Right renal pelvis (tissue), 4 donors: ENCODE measurements at places on chromosomes 2 and 18. TPM values are rescaled to one million over a fixed set of nuclear protein-coding genes. Genes with fewer than 3 reads are reported as not detected.

The TXNDC2 gene
- polyA plus RNA-seq, result not detected

The LCT gene
- polyA plus RNA-seq, result not detected

The CRACDL gene
- polyA plus RNA-seq, result 3.1 TPM

The GALR1 gene
- polyA plus RNA-seq, result 0.10 TPM

The HYCC2 gene
- 12.4 TPM for polyA plus RNA-seq

The COBLL1 gene
- polyA plus RNA-seq, result 137 TPM

The UNC80 gene
- 1.3 TPM for polyA plus RNA-seq

The PLEKHH2 gene
- polyA plus RNA-seq, result 28.6 TPM

The STK11IP gene
- polyA plus RNA-seq, result 22.2 TPM

The RNU2-63P gene
- not detected for polyA plus RNA-seq

The TM4SF20 gene
- 0.13 TPM for polyA plus RNA-seq

The WIPF1 gene
- polyA plus RNA-seq, result 29.5 TPM

The LOXL3 gene
- polyA plus RNA-seq, result 9.2 TPM

DNA sequence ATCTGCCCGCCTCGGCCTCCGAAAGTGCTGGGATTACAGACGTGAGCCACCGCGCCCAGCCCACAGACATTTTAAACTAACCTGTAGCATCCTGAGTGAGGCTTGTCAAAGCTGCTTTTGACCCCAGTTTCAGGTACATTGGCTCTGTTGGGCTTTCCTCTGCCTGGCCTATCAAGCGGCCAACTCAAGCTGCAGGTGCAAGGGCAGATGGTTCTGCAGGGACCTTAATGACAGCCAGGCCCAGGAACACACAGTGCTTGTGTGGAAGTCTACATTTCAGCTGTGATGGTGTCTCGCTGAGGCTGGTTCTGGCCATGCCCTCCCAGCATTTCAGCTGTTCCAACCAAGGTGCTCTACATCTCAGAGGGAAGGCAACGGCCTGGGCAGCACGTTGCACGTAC lies 18.4 kb downstream of the INPP4A start:
- no peak for DNase-seq

DNA sequence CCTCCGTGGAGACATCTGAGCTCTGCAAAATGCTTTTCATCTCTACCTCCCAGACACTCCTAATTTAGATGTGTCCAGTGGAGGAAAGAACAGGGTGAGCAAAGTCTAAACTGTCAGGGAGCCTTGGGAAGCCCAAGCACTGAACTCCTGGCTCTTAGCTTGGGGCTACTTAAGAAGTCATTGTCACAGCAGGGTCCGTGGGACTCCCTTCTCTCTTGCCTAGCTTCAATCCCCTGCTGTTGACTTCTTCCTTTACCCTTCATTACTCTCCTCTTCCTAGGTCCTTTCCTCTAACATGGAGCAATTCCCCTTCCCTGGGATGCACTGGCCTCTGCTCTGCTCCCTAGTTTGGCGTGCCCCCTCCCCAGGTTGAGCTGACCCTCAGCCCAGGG lies 3.4 kb downstream of the OSR1 start:
- DNase-seq, result no peak

- no peak for DNase-seq
Measured at GRCh38 chr2:98538280-98539041, 69.9 kb downstream of the COA5 start.

- DNase-seq, result no peak
Measured at GRCh38 chr2:141728142-141728541, 402.7 kb downstream of the LRP1B start.

- no peak for DNase-seq
Measured at GRCh38 chr2:142724713-142725349, 152.6 kb upstream of the KYNU start.

DNA sequence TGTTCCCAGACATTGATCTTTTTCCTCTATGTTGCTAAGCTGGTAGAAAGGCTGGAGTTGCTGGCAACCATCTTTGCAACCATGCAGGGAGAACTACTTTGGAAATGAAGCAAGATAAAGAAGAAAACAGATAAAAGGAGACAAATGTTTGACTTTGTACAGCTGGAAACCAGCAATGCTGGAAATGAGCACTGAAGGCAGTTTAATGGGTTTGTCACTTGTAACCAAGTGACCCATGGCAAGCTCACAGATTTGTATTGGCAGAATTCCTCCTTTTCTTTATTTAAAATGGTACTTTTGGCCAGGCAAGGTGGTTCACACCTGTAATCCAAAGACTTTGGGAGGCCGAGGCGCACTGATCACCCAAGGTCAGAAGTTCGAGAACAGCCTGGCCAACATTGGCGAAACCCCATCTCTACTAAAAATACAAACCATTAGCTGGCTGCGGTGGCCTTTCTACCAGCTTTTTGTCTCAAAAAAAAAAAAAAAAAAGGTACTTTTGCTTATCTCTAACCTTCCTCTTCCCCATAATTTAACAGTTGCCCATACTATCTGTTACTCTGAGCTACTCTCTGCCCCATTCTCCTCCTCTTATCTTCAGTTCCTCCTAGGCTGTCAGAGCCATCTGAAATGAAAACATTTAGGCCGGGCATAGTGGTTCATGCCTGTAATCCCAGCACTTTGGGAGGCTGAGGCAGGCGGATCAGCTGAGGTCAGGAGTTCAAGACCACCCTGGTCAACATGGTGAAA lies 2.0 kb upstream of the BOLA3 start:
- DNase-seq, result no peak

DNA sequence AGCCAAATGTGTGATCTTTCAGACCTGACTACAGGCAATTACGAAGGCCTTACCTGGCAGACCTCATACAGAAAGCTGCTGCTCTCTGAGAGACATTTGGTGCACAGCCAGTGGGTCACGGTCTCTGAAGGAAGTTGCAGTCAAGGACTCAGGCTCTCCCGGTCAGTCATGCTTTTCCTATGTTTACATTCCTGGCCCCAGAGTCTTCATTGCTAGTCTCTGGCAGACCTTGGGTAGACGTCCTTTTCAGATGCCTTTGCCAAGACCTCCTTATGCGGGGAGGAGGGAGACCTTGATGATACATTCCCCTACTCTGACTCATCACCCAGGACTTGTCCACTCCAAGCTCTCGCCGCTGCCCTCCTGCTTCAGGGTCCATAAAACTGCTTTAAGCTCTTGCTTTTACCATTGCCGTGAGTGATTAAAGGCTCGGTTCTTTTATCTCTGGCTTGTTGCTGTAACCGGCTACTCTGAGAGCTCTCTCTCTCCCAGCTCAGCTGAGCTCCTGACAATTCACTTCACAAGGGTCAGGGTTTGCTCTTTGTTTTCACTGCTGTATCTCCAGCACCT lies 62.0 kb upstream of the SLC35F5 start:
- peak; percentile 43 for DNase-seq

DNA sequence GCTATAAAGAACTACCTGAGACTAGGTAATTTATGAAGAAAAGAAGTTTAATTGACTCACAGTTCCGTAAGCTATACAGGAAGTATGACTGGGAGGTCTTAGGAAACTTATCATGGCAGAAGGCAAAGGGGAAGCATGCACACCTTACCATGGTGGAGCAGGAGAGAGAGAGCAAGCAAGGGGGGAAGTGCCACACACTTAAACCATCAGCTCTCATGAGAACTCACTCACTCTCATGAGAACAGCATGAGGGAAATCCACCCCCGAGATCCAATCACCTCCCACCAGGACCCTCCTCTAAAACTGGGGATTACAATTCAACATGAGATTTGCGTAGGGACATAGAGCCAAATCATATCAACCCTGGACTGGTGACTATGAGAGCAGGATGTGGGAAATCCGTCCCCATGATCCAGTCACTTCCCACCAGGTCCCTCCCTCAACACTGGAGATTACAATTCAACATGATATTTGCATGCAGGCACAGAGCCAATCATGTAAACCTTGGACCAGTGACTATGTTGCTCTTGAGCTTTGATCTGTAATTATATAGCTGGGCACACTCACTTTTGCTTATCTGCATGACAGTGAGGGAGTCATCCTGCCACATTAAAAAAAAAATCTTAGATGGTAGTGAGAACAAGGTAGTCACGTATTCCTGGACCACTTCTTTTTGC lies 12.9 kb downstream of the ADAM23 start:
- DNase-seq, result no peak

DNA sequence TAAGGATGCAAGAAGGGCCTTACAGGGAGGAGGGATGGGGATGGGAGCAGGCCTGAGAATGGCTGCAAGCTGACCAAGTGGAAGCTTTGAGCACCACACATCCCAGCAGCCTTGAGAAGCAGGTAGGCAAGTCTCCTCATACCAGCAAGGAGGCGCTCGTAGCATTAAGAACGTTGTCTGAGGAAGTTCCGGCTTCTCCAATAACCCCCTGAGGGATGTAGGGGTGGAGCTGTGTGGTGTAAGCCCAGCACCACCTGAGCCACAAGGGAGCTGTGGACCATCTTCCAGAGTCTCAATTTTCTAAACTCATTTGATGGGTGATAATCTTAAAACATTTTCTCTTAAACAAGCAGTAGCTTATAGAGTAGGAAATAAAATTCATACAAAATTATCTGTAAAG lies 50.6 kb downstream of the ST3GAL5 start:
- no peak for DNase-seq

GRCh38 chr2:104901037-104901881 lies 47.3 kb downstream of the POU3F3 start:
- DNase-seq, result peak; percentile 43

DNA sequence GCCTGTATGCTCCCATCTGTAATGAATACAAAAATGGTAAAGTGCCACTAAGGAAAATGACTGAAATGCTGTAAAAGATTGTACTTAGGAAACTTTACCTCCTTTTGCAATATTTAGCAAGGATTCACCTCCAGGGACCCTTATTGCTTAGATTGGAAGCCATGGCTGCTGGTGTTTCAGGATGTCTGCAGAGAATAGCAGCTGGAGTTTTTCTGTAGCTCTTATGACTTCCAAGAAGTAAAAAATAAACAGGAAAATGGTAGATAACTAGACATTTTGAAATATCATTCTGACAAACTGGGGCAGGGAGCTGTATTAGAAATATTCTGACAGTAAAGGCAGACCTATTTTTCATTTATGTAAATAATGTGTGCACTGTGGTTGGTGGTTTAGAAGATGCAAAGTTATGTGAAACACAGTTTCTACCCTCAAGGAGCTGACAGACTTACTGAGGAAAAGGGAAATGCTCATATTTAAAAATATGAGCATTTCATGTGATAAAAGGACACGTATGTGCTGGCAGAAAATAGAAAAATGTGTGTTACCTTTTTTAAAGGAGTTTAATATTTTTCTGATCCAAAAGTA lies 224.9 kb upstream of the BOD1L2 start:
- DNase-seq, result no peak

- no peak for DNase-seq
Measured at GRCh38 chr2:226077031-226077430, 677.5 kb downstream of the NYAP2 start.

DNA sequence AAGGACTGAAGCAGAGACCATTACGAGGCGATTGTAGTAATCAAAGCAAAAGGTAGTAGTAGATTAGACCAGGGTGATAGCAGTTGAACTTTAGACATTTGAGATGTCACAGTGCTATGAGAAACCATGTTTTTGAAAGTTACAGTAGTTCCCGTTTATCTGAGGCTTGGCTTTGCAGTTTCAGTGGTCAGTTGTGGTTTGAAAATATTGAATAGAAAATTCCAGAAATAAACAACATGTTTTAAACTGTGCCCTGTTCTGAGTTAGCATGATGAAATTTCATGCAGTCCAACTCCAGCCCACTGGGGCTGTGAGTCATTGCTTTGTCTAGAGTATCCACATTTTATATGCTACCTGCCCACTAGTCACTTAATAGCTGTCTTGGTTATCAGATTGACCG lies 47.5 kb downstream of the ZNF638 start:
- no peak for DNase-seq

DNA sequence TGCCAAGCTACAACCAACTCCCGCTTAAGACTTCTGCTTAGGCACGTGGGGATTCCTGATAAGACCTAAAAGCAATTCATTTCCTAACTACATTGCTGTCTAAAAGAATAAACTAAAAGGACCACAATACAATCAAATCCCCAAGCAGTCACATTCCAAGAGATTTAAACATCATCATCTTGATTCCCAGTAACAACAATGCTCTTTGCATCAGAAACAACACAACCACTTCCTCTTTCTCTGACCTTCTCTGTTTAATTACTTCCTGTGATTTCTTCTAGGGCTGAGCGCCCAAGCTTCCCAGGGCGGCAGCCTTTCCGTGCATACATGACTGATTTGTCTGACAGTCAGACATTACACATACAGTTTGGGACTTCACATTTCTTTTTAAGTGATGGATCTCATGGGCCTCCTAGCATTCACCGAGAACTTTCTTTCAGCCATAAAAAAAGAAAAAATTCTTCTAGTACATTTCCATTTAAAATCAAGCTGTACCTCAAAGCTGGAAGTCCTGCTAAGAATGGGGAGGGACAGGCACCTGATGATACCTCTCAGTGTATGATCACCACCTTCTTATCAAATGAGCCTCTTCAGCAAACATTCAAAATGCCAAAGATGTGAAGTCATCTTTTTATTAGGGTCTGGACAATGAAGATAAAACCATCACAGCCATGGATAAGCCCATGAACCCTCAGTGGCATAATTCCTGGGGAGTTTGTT lies 11.5 kb downstream of the SPRED2 start:
- DNase-seq, result no peak

GRCh38 chr18:12777500-12777944 lies 74.7 kb downstream of the PSMG2 start:
- DNase-seq, result no peak

- no peak for DNase-seq
Measured at GRCh38 chr2:206968134-206969086, 29.1 kb downstream of the CPO start.

DNA sequence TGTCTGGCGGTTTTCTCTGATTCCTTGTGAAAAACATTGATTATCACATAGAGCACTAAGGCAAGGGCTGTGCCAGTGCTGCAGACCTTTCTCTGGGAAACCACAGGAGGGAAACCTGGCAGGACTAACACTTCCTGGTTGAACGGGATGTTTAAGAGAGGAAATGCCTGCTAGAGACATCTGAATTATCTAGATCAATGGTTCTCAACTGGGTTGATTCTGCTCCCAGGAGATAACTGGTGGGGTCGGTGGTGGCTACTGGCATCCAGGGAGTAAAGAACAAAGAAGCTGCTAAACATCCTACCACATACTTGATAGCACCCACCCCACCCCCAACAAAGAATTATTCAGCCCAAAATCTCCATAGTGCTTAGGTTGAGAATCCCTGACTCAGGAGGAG lies 37.5 kb downstream of the DDX18 start:
- DNase-seq, result no peak

DNA sequence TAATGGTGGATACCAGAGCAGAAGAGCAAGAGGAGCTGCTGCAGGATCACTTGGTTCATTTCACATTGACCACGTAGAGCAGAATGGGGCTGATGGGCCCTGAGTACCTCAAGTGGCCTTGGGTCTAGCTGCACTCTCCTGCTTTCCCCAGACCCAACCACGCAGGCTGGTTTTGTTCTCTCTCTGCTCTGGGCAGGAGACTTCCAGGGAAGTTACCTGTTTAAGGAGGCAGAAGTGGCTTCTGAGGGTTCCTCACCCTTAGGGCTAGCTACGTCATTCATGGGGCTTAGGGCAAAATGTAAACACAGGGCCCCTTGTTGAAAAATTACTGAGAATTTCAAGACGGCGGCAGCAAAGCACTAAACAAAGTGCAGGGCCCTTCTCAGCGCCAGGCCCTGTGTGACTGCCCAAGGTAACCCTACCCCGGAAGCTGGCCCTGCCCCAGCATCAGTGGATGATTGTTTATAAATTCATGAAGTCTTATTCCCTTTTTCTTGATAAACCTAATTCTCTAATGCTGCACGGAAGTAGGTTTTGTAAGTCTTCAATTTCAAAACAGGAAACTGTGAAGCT lies 75.9 kb downstream of the TMEM182 start:
- DNase-seq, result no peak
